ENCODE measurements at places on chromosomes 2 and 18.

- no peak for DNase-seq
Measured at GRCh38 chr2:208371634-208371935, 35.0 kb upstream of the PTH2R start.

DNA sequence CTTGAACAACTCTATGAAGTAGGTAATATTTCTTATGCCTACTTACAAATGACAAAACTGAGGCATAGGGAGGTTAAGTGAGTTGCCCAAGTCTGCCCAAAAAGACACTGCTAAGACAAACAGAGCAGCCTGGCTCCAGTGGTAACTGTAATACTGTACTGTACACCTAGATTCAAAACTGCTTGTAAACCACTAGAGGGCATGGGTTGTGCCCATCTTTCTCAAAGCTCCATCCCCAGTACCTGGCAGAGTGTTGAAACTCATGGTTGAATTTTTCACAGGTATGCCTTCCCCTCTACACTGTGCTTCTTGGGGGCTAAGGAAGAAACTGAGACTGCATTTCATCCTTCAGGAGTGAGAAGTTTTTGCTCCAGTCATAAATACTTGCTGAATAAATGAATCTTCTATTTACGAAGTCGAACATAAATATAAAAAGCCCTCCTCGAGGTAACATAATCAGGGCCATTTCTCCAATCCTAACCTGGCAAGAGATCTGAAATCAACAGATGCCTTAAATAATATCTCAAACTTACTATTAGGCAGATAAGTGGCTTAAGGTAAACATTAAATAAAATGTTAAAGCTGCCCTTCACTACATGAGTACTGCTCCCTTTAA, 2.0 kb downstream of the PPP4R1 start:
- peak; percentile 19 for DNase-seq

GRCh38 chr2:51053213-51053612, 21.3 kb upstream of the NRXN1 start:
- no peak for DNase-seq

- DNase-seq, result no peak
Measured at GRCh38 chr2:1556776-1557466, 143.7 kb downstream of the TPO start.

- DNase-seq, result no peak
Measured at GRCh38 chr2:19150726-19151125, 207.7 kb downstream of the OSR1 start.

DNA sequence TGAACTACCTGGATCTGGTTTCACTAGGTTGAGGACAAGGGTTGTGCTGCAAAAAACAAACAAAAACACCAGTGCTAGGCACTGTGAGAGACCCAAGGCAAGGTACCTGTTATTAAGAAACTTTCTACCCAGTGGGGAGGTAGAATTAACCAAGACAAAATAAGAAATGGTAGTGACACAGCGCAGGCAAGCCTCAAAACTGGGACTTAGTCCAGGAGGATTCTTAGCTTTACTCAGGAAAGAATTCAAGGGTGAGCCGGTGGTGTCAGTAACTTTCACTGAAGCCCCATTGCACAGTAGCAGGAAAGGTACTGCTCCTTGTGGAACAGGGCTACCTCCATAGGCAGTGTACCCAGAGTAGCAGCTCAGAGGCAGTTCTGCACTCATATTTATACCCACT, 131.6 kb downstream of the SCG2 start:
- no peak for DNase-seq

DNA sequence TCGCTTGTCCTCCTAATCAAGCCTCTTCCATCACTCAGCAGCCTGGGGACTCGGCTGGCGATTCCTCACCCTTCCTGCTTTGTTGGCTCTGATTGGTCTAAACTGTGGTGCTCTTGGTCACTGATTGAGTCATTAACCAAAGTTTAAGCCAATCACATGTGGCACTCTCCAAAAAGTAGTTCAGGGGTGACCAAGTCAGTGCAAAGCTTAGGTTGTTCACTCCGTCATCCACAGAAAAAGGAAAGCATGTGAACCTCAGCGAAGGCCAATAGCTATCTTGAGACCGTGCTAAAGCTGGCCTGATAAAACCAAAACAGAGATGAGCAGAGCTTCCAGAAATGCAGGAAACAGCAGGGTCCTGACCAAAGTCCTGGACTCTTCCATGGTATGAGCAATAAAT, 4.9 kb downstream of the ALPK2 start:
- no peak for DNase-seq

- no peak for DNase-seq
Measured at GRCh38 chr2:174888646-174889271, 116.4 kb downstream of the CHN1 start.

DNA sequence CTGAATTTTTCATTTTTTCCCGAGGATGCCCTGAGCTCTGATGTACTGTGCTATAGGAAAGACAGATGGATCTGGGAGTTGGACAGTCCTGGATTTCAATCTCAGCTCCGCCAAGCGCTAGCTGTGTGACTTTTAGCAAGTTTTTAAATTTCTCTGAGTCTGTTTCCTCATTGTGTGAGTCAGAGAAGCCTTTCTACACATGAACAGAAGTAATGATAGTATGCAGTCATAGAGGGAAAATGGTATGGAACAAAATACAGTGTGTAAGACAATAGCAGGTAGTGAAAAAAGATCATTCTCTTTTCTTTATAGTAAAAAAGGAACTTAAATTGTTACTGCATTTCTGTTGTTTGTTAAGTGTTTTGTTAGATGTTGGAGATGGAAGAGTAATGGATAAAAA, 52.4 kb upstream of the PPM1B start:
- no peak for DNase-seq

GRCh38 chr2:5691985-5692529, at the start of gene SOX11:
TSS of gene SOX11 (plus strand) at chr2:5692384. CDS start at chr2:5692722, 338 bp downstream.
- DNase-seq, result no peak

GRCh38 chr2:63735263-63735662, 106.4 kb upstream of the UGP2 start:
- no peak for DNase-seq

GRCh38 chr2:21438949-21439348, 315.2 kb downstream of the TDRD15 start:
- DNase-seq, result no peak

DNA sequence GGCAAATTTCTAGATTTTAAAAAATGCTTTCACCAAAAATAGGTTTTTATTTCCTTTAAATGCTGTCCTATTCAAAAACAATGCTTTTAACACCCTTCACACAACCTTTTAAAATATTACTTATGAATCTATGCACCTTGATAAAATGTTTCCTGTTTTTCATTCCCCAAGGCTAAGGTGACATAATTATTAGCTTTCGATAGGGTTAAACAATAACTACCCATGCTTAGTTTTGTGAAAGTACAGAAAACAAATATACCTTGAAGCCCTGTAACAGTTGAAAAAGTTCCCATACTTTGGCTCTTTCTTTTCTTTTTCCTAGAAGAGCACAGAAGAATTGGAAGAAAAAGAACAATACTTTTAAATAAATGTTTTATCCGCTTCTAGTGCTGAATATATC, 54.9 kb upstream of the ITPRID2 start:
- no peak for DNase-seq

GRCh38 chr18:34659579-34660517, 50.2 kb upstream of the DTNA start:
- no peak for DNase-seq

GRCh38 chr2:239727776-239728600, 297.2 kb downstream of the NDUFA10 start:
- no peak for DNase-seq

- DNase-seq, result no peak
Measured at GRCh38 chr18:79169958-79170555, 100.9 kb downstream of the ATP9B start.

DNA sequence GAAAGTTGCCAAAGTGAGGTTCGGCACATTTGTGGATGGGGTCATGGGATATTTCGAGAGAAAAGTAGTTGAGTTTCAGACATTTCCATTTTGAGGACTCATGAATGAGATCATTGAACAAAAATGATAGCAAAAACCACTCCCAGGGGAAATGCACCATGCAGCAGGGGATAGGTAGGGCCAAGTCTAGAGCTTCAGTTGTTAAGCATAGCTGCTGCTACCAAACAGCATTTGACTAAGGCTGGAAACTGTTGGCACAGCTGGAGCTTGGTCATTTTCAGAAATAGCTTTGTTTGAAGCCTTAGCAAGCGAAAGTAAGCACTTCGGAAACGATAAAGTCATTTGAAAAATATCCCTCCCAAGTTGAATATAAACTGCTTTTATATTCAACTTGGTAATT, 431.8 kb downstream of the SOCS6 start:
- no peak for DNase-seq

- no peak for DNase-seq
Measured at GRCh38 chr2:24774373-24774772, 18.8 kb downstream of the PTRHD1 start.

DNA sequence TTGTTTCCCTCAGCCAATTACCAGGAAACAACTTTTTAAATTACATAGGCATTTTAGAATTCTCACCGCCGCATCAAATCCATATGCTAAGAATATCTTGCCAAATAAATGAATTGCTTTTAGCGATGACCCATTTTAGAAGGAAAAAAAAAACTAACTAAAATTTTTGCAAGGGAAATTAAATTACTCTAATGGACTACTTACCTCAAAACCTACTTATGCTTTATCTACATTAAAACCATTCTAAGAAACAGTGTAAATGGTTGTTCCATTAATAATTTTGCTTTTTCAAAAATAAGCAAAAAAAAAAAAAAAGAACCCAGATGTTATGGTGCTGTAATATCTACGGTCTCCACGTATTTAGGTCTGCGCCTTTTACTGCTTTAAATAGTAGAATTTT, 73.5 kb upstream of the CCDC150 start:
- DNase-seq, result no peak

DNA sequence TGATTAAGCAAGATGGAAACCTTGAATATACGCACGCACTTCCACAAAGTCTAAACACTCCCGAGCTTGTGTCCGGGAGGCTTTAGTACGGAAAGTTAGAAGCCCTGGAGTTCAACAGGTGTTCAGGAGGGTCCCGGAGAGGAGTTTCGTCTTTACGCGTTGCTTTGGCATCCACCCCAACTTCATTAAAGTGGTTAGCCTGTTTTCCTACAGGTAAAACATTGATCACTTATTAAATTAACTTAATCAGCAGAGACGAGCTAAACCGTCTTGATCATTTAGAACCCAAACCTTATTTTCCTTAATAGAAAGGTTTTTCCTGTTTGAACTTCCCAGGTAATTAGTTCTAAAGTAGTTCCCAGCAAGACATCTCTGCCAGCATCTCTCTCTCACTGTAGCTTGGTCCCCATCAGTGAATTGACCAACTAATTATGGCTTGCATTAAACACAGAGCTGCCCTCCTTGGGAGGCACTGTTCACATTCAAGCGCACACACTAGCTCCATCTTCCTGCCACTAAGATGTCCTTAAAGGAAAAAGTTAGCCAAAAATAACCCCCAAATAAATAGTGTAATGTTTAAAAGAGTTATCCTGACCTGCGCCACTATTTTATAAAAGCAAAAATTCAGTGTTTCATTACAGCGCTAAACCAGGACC, 1.4 kb downstream of the NPAS2 start:
- no peak for DNase-seq

DNA sequence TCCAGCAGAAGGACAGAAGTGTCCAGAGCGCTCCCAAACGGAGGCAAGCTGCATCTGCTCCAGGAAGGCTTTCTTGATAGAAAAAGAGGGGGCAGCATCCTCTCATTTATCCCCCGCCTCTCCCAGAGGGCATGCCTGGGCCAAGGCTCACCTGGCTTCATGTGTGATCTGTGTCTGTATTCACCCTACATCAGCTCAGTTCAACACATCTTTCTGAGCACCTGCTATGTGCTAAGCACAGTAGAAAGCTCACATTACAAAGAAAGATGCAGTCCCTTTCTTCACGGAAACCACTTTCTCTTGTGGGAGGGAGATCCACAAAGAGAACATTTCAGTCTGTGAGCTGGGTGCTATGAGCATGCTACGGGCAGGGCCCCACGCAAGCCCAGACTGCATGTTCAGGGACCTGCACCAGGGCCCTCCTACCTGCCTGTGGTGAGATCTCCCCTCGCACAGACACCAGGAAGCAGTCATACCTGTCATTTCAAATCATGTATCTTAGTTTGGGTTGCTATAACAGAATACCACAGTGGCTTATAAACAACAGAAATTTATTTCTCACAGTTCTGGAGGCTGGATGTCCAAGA, 90.7 kb downstream of the PDCL3 start:
- no peak for DNase-seq

GRCh38 chr2:163594497-163594896, 141.3 kb downstream of the FIGN start:
- no peak for DNase-seq

- no peak for DNase-seq
Measured at GRCh38 chr18:76643996-76644395, 149.0 kb upstream of the ZNF516 start.

DNA sequence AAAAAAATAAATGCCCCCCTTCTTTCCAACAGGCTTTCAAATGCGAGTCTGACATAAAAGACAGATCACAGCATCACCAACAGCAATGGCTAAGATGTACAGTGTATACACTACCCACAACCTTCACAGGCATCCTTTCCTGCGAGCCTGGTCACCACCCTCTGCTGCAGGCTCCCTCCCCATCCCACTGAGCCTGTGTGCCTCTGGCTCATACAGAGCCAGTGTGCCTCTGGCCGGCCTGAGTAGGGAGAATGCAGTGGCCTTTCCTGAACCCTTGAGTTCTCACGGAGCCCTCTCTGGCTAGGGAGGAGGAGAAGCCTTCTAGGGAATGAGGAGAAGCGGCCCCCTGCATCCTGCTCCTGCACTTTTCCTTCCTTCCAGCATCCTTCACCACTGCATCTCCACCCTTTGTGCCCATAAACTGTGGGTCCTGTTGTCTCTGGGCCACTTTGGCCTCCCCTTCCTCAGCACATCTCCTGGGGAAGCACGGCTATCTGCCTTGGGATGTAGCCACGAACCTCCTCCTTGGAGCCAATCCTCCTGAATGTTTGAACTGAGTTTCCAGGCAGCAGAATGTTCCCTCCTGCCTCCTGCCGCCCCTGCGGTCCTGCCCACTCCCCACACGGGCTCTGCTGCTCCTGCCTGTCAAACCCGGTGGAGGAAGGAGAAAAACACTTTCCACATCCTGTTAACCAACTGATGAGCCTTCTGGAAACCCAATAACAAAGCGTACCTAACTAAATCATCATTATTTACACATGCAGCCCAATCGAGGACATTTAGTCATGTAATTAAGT, 22.5 kb downstream of the GYPC start:
- no peak for DNase-seq

DNA sequence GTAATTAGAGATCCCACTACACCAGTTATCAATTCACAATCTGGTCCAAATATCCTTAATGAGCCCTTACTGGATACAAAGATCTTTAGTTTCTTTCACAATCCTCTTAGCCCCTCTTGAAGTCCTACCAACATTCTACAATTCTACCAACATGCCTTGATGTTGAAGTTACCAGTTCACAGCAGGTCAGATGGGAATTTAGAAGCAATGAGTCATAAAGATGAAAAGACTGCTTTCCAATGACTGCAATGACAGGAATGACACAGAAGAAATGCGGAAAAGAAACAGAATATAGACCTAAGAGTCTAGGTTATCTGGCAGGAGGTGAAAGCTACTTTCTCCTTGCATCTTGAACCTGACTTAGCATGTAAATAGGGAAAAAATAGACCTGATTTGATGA, 24.5 kb downstream of the RTTN start:
- DNase-seq, result no peak

All from stimulated activated CD4-positive, alpha-beta T cell treated with anti-CD3 and anti-CD28 coated beads, TNF-alpha, amount 100 ng/mL, for 1 hour (primary cell).